A549 (cell line): ENCODE measurements at places on chromosomes 5 and 9. TPM values are rescaled to one million over a fixed set of nuclear protein-coding genes. Genes with fewer than 3 reads are reported as not detected.

GRCh38 chr9:76560481-76560922 lies 101.5 kb downstream of the GCNT1 start:
- DNase-seq: no peak

DNA sequence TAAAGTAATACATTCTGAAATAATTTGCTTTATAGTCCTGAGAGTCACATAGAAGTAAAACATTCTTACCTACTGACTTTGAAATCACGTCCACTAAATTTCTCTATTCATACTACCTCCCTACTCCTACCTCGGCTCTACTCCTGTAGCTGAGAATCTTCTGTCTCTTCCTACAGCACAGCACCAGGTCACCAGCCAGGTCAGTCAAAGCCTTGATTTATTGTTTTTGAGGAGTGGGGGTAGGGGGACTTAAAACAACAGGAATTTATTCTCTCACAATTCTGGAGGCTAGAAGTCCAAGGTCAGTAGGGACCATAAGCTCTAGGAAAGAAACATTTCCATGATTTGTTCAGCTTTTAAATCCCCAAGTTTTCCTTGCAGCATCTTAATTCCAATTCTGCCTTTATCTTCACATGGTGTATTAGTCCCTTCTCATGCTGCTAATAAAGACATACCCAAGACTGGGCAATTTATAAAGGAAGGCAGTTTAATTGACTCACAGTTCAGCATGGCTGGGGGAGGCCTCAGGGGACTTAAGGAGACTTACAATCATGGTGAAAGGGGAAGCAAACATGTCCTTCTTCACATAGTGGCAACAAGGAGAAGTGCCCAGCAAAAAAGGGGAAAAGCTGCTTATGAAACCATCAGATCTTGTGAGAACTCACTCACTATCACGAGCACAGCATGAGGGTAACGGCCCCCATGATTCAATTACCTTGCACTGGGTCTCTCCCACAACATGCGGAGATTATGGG lies 49.6 kb upstream of the CCNG1 start:
- DNase-seq: no peak

DNA sequence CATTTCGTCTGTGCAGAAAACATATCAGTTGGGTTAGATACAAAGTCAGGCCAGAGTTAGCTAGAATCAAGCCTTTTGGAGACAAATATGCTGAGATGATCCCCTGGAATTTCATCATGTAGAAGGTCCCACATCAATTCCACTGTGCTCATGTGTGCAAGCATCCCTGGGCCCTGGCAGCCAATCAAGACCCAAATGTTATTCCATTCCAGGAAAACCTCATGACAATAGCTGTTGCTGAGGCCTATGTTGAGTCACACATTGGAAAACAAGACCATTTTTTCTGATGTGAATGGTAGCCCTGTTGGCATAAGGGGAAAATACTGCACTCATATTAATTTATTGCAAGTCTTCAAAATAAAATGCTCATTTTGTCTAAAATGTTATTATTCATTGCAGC lies 11.5 kb downstream of the SPOCK1 start:
- no peak for DNase-seq

DNA sequence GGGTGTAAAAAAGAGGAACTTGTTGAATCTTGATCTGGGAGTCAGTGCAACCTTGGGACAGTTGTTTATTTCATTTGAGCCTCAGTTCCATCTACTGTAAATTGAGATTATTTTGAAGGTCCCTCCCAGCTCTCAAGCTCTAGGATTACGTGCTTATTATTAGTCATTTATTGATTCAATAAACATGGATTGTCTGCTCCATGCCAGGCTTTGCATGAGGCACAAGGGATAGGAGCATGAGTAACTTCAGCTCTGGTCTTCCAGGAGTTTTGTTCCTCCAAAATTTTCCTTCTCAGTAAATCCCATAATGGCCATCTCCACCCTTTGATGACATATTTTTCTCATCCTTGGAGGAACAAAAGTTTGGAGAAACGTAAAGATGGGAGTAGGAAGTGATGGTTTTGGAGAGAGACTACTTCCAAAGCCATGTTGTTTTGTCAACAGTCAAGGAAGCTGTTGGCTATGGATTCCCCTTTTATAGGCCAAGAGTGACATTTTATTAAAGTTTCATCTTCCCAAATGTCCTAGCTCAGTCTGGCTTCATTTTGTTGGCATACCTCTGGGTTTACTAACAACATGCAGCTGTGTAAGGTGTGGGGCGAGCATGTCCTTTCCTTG lies 244.6 kb downstream of the DMRT2 start:
- no peak for DNase-seq

DNA sequence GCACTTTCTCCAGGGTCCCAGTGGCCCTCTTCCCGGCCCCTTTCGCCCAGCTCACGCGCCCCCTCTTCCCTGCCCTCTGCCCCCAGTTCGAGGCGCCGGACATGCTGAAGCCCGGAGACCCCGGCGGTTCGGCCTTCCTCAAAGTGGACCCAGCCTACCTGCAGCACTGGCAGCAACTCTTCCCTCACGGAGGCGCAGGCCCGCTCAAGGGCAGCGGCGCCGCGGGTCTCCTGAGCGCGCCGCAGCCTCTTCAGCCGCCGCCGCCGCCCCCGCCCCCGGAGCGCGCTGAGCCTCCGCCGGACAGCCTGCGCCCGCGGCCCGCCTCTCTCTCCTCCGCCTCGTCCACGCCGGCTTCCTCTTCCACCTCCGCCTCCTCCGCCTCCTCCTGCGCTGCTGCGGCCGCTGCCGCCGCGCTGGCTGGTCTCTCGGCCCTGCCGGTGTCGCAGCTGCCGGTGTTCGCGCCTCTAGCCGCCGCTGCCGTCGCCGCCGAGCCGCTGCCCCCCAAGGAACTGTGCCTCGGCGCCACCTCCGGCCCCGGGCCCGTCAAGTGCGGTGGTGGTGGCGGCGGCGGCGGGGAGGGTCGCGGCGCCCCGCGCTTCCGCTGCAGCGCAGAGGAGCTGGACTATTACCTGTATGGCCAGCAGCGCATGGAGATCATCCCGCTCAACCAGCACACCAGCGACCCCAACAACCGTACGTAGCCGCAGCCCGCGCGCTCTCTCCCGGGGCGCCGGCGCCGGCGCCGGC lies 1.0 kb downstream of the PRDM6 start:
- DNase-seq: no peak

GRCh38 chr9:95037789-95038521 lies 279.6 kb downstream of the FANCC start:
- no peak for DNase-seq

DNA sequence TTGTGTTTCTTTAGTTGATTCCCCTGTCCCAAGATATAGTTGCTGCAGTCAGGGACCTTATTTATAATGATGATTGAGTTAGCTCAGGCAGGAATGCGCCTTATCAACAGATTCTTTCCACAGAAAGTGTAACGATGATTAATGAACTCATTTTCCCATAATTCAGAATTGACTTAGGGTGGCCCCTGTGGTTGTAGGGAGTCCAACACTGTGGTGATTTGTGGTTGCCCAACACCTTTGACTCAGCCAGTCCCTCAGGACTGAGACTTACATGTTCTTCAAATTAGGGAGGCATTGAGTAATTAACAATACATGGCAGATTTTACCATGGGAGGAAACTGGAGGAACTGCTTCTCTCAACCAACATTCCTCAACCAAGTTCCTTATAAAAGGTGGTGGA lies 221.9 kb downstream of the GABRG2 start:
- no peak for DNase-seq

GRCh38 chr5:83077662-83078261 lies 415 bp downstream of the XRCC4 start:
- DNase-seq: no peak

DNA sequence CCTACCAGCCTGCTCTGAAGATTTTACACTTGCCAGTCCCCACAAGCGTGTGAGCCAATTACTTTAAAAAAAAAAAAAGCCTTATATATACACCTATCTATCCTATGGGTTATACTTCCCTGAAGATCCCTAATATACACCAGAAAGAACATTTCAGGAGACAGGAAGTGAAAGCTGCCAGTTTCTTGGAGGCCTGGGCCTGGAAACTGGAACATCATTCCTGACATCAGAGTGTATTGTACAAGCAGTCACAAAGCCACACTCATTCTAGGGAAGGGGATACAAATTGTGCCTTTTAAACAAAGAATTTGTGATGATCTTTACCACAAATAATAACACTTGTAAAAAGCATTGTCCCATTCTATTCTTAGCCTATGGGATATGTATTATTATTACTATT lies 98.3 kb upstream of the FBN2 start:
- no peak for DNase-seq

DNA sequence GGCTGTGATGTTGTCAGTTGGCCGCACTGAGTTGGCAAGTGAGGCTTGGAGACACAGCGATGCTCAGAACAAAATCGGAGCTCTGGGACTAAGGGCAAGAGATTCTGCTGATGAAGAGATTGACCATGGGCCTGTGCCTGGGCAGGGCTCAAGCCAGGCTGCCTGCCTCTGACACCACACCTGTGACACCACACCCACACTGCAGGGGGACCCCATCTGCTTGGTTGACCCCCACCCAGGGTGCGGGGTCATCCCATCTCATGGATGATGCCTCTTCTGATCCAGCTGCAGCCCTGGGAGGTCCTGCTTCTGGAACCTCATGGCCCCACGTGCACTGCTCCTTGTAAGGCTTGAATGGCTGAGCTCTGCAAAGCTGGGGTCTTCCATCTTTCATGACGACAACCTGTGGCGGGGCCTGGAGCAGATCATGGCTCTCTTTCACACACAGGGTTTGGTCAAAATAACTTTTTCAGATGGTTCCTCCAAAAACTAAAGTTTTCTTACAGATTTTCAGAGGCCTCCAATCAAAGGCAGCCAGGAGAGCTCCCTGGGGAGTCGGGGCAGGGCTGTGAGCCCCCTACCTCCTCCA lies 185.2 kb downstream of the GADD45G start:
- DNase-seq: no peak

GRCh38 chr9:135575995-135576631 lies 14.6 kb downstream of the PAEP start:
- DNase-seq: no peak

GRCh38 chr9:123739387-123739786 lies 190.5 kb downstream of the DENND1A start:
- DNase-seq: no peak

GRCh38 chr9:130414910-130415746 lies 29.6 kb upstream of the ASS1 start:
- DNase-seq: no peak

- DNase-seq: no peak
Observed at GRCh38 chr9:3346549-3346948, 179.3 kb downstream of the RFX3 start.

- no peak for DNase-seq
Observed at GRCh38 chr5:149576021-149576420, 5.3 kb upstream of the ARHGEF37 start.

GRCh38 chr9:96417051-96417586 lies 1.1 kb downstream of the ZNF367 start:
- DNase-seq: peak; percentile 87

GRCh38 chr5:140342287-140342686 lies 4.1 kb downstream of the HBEGF start:
- DNase-seq: no peak

Gene ANKRD31
- polyA plus RNA-seq: 0.12 to 0.15 TPM (median 0.15 TPM) in 3 replicates

Gene ZNF169
- polyA plus RNA-seq: 3.1 to 3.4 TPM (median 3.1 TPM) in 3 replicates

Gene HOMER1
- 6.0 to 8.1 TPM (median 6.3 TPM) in 3 replicates for polyA plus RNA-seq

Gene PTGER4
- 0.54 to 0.99 TPM (median 0.62 TPM) in 3 replicates for polyA plus RNA-seq

Gene MAP1B
- 37.1 to 49.1 TPM (median 40.2 TPM) in 3 replicates for polyA plus RNA-seq

Gene CCNH
- polyA plus RNA-seq: 72.9 to 79.7 TPM (median 74.1 TPM) in 3 replicates

Gene TRMT10B
- polyA plus RNA-seq: 6.3 to 6.9 TPM (median 6.5 TPM) in 3 replicates
